ENCODE measurements at places on chromosomes 1 and 21.

DNA sequence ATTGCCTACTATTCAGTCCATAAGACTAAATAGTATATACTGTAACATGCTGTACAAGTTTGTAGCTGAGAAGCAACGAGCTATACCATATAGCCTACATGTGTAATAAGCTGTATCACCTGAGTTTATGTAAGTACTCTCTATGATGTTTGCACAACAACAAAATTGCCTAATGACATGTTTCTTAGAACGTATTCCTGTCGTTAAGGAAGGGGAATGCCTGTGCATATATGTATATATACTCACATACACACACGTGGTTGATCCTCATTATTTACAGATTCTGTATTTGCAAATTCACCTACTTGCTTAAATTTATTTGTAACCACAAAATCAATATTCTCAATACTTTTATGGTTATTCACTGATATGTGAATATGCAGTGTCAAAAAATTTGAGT lies 215.6 kb downstream of the GPR52 start:
- DNase-seq: no peak

- no peak for DNase-seq
Observed at GRCh38 chr1:161188381-161188780, 10.5 kb downstream of the ADAMTS4 start.

DNA sequence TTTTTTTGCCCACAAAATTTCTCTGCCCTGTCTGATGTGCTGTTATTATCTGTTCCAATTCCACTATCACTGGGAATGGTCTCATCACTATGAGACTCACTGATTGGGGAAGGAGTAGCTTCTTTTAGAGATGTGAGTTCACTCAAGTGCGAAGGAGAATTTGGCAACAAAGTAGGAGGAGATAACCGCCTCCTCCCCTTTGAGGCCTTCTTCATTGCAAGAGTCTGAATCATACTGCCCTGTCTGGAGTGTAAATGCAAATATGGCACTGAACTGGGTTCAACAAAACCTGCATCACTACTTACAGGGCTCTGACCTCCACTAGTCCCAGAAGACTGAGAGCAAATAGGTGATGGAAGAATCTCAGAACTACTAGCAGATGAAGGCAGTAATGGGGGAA lies 83.4 kb downstream of the ASH1L start:
- peak; percentile 78 for DNase-seq

DNA sequence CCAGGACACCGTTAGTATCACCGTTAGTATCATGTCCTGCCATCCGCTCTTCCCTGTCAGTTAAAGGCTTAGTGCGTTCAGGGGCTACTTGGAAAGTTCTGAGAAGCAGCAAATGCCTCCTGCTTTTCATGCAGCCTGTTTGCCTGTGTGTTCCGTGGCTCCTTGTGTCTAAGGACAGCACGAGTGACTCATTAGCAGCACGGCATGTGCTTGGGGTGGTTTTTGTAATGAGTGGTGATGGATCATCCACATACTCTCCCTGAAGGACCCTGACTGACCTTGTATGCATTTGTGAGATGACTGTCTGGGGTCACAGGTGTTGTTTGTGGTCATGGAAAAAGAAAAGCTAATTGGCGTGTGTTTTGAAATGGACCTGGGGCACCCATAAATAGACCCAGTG lies 221.9 kb downstream of the PBX1 start:
- peak; percentile 64 for DNase-seq

GRCh38 chr21:33967086-33967571 lies 51.5 kb upstream of the ATP5PO start:
- DNase-seq: peak; percentile 8

GRCh38 chr1:71831646-71832045 lies 450.7 kb downstream of the NEGR1 start:
- DNase-seq: no peak

GRCh38 chr1:219713981-219714381 lies 101.1 kb upstream of the ZC3H11B start:
- DNase-seq: no peak

GRCh38 chr1:8674912-8675311 lies 142.5 kb downstream of the RERE start:
- peak; percentile 59 for DNase-seq
